ENCODE measurements at places on chromosomes 2 and 18.

- no peak for DNase-seq
These were observed 326.1 kb downstream of the RNF144A start for GRCh38 chr2:7243276-7243675.

- DNase-seq: no peak
These were observed 506.2 kb upstream of the SLC39A10 start for GRCh38 chr2:195150819-195151218.

GRCh38 chr2:30141136-30141535 is 5.7 kb upstream of the YPEL5 start:
- no peak for DNase-seq

- DNase-seq: no peak
These were observed 32.6 kb downstream of the GALM start for GRCh38 chr2:38698467-38699003.

GRCh38 chr2:176746411-176746810 is 466.2 kb upstream of the HNRNPA3 start:
- no peak for DNase-seq

DNA sequence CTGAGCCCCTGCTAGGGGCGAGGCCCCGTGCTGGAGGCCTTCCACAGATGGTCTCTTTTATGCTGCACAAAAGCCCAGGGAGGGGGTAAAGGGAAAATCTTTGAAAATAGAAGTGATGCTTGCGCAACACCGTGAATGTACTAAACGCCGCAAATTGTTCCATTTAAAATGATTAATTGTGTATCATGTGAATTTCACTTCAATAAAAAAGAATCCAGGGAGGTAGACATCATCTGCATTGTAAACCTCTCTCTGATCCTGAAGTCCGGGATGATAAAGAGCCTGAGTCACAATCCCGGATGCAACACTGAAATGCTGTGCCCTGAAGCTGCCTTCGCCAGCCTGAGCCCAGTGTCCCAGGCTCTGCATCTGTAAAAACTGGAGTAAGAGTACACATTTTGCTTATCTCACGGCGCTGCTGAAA is 107.7 kb upstream of the PPP1CB start:
- no peak for DNase-seq

GRCh38 chr2:129275706-129276105 is 703.8 kb upstream of the RAB6C start:
- DNase-seq: no peak
